ENCODE measurements at places on chromosomes 6 and 20. TPM values are rescaled to one million over a fixed set of nuclear protein-coding genes. Genes with fewer than 3 reads are reported as not detected.

Gene CDH4
- total RNA-seq, result 5.8 TPM

Gene PGBD1
- total RNA-seq, result 5.7 TPM

Gene BTN3A1
- 3.2 TPM for total RNA-seq

Gene SLC32A1
- total RNA-seq, result not detected

Gene ZBTB12
- total RNA-seq, result 3.9 TPM

Gene TMEM244
- total RNA-seq, result not detected

Gene SAPCD1
- 3.0 TPM for total RNA-seq

Gene SLPI
- total RNA-seq, result 15.1 TPM

Gene DLK2
- 8.1 TPM for total RNA-seq

Gene PHACTR1
- not detected for total RNA-seq

Gene RAET1G
- 9.7 TPM for total RNA-seq

Gene UNC5CL
- total RNA-seq, result 0.76 TPM

Gene NPBWR2
- not detected for total RNA-seq

Gene GJA10
- not detected for total RNA-seq

Gene RAD21L1
- total RNA-seq, result not detected

Gene ADGRB3
- not detected for total RNA-seq

Gene SLX4IP
- 2.1 TPM for total RNA-seq

Gene PAK5
- total RNA-seq, result not detected
